ENCODE measurements at places on chromosomes 6 and 20.
A peak's percentile ranks its signal among the peaks of the same experiment; 100 is the strongest.

DNA sequence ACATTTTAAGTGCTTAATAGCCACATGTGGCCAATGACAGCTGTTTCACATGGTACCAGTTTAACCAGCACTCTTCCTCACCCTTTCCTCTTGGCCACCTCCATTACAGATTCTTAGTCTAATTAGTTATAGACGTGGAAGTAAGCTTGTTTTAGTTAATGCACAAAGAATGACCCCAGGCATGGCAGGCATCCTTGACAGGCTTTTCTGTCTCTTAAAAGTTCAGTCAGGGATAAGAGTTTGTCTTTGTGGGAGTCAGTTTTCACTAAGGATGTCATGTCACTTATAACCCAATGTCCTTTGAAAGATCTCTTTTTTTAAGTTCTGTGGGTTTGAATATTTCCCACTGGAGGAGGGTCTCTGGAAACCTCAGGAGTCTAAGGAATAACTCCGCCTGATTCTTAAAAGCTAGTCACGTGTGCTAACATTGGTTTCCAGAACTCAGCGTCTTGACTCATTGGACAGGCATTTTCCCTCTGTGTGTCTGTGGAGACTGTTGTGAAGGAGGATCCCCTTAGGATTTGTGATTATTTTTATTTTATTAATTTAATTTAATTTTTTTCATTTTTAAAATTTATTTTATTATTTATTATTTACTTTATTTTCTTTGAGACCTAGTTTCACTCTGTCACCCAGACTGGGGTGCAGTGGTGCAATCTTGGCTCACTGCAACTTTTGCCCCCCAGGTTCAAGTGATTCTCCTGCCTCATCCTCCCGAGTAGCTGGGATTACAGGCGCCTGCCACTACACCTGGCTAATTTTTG lies 171.4 kb downstream of the ZFAND3 start:
- peak; percentile 48 for DNase-seq

- no peak for DNase-seq
Measured at GRCh38 chr6:144248476-144249301, 36.4 kb upstream of the UTRN start.

DNA sequence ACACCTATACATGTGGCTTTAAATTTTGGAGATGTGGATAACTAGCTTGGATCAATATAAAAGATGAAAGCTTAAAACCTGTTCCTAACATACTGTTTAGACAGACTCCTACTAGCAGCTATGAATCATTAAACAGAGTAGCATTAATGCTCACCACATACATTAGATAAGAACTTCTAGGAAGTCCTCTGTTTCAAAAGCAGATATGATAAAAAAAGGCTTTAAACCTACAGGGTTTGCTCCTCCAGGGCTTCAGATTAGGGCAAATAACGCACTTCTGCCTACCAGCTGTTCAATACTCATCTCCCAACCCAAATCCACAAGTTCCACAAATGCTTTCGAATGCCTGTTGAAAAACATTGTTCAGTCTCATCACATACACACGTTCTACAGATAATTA lies 1.5 kb downstream of the REPS1 start:
- no peak for DNase-seq

- no peak for DNase-seq
Measured at GRCh38 chr6:684831-685636, 7.9 kb downstream of the EXOC2 start.

DNA sequence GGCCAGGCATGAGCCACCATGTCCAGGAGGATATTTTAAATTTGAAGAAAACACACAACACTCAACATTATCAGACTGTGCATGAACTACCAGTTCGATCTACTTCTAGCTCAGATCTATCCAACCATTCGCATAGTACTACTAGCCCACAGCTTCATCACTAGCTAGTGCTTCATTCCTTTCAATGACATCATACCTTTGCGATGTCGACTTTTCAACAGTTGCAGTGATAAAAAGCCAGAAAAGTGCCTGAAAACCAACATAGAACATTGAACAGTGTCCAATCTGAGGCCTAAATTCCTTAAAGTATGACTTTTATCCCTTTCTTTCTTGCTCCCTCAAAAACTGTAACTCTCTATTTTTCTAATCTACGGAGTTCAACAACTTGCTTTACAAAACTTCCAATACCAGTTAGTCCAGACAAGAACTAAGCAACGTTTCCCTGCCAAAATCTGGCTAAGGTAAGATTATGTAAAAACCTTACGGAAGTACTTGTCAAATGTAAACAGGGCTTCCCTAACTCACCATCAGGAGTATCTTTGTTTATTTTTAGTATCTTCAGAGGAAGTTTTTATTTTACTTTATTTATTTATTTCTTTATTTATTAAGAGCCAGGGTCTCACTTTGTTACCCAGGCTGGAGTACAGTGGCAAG lies 434.0 kb upstream of the JARID2 start:
- no peak for DNase-seq

- no peak for DNase-seq
Measured at GRCh38 chr6:43142101-43142500, 29.0 kb upstream of the SRF start.

- DNase-seq = no peak
Measured at GRCh38 chr6:49300911-49301310, 162.1 kb downstream of the MMUT start.

DNA sequence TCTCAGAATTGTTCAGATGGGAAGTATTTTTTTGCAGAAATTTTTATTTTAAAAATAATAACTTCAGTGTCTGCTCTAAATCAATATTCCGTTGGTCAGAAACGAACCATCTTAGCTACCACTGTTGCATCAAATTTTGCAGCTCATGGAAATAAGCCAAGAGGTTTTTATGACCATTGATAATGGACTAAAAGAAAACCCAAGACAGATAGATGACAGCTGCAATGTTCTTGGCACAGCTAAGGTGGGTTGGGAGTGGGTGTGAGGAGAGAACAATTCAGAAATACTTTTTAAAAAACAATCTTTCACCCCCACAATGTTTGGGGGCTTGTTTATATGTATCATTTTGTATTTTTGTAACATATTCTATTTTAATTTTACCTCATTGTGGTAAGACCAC lies 121.1 kb downstream of the PDE7B start:
- no peak for DNase-seq

GRCh38 chr20:63135411-63135810 lies 80.5 kb downstream of the YTHDF1 start:
- DNase-seq = no peak

- peak; percentile 41 for DNase-seq
Measured at GRCh38 chr6:20746024-20746423, 211.8 kb downstream of the CDKAL1 start.

- peak; percentile 40 for DNase-seq
Measured at GRCh38 chr6:56096541-56096940, 150.8 kb downstream of the COL21A1 start.

- DNase-seq = no peak
Measured at GRCh38 chr20:57985278-57985677, 243.2 kb downstream of the ANKRD60 start.

GRCh38 chr20:63544958-63545516 lies 2.5 kb downstream of the SRMS start:
- DNase-seq = no peak

GRCh38 chr6:167130008-167130677 lies 7.2 kb downstream of the CCR6 start:
- no peak for DNase-seq

DNA sequence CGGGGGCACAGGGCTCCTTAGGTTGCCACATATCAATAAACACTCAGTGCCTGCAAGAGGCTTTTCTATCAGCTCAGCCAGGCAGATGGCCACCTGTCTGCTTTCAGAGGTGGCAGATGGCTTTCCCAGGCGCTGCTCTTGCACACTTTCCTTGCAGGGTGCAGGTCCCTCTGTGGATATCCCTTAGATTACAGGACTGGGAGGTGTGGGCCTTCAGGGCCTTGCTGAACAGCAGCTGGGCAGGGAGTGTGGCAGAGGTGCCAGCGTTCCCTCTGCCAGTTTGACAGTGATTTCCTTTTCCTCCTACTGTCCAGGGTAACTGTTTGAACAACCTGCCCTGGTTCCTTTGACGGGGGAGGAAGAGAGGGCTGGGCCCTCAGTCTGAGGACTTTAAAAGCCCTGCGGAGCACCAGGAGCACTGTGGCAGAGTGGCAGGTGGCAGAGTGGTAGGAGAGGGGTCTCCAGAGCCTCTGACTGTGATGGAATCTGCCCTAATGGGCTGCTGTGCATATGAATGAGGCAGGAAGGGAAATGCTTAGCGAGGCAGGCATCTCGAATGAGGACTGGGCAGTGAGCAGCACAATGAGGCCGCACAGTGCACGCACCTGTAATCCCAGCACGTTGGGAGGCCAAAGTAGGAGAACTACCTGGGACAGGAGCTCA lies 34.2 kb downstream of the ABHD12 start:
- DNase-seq = no peak

- peak; percentile 60 for DNase-seq
Measured at GRCh38 chr6:4441981-4442434, 306.6 kb upstream of the ECI2 start.

GRCh38 chr6:46465294-46466165 lies 25.7 kb downstream of the RCAN2 start:
- DNase-seq = no peak

Data from retinal pigment epithelial cell (primary cell).